ENCODE measurements at places on chromosomes 6 and 20.

DNA sequence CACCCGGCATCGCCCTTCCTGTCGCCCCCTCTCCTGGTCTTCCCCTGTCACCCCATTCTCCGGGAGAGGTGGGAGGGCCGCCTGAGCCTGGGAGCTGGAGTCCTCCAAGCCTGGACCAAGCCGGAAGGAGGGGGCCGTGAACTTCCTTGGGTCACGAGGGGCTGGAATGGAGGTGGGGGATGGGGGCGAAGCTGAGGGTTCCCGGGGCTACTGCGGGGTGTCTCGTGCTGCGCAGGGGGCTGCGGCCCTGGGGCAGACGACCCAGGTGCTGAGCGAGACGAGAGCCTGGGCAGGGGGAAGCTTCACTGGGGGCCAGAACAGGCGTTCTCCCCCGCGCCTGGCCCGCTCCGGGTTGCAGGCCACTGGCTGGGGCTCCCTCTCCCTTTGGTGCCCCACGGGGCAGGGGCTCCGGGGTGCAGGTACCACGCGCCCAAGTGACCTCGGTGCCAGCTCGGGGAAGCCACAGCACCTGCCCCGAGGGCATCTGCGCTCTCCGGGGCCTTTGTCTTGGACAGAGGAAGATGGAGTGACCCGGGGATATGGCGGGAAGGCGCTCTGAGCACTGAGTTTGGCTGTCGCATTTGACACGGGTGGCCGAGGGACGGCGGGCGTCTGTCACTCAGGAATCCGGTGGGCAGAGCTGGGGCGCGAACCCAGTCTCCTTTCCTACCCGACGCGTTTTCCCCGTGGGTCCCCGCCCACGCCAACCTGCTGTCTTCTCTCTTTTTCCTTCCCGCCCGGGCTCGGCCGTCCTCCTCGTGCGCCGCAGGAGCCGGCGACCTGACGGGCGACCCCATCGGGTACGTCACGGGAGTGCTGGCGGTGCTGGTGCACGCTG is 1.2 kb downstream of the SLC35D3 start:
- DNase-seq: no peak

DNA sequence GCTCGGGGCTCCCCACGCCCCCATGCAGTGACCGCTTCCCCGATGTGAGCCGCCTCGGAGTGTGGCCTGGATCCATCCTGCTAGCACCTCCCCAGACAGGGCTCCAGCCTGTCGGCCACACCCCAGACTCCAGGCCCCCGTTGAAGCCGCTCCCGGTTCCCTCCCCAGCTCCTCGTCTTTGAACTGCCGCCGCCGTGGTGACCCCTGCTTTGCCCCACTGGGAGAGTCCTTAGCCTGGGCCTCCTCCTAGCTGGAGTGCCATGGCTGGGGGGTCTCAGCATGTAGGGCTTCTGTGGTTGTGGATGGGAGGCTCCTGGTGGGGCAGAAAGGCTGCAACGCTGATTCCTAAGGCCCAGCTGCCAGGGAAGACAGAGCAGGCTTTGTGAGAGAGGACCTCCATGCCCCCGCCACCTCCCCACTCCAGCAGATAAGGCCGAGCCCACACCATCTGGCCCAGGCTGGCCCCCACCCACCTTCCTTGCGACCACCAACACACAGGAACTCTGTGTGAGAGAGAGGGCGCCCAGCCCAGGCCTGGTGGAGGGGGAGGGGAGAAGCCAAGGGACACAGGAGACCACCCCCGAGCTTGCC is 11.4 kb downstream of the FOXS1 start:
- no peak for DNase-seq

- no peak for DNase-seq
Observed at GRCh38 chr6:3228771-3229565, 1.5 kb upstream of the TUBB2B start.

DNA sequence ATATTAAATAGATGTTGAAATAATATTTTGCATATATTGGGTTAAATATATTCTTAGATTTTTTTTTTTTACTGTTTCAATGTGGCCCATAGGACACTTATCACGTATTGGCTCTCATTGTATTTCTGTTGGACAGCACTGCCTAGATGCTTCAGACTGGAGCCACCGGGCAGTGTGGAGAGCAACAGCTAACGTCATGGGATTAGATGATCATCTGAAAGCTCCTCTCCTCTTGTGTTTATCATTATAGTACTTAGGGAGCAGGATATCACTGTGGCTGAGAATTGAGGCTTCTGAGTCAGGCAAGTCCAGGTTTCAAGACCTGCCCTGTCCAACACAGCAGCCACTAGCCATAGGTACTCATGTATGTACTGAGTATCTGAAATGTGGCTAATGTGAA is 87.4 kb downstream of the ZHX3 start:
- no peak for DNase-seq

DNA sequence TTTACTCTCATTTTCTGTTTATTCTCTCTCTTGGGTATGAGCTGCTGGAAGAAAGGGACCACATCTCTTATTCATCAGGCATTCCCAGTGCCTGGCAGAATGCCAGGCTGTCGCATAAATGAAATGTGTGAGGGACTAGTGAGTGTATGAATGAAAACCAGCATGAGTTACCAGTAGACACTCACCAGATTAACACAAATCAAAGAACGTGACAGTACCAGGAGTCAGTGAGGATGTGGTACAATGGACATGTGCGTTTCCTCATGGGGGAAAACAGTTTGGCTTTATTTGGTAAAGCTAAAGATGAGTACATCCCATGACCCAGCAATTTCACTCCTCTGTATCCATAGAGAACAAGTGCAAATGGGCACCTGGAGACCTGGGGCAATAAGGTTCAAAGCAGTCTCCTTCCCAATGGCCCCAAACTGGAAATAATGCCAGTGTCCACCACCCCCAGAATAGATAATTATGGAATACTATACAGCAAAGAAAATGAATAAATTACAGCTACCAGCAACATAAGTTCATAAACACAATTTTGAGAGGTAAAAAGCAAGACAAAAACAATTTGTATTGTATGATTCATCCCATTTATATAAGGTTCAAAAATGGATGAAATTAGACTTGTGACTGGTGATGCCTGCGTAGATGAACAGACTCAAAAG is 93.3 kb downstream of the CDH22 start:
- no peak for DNase-seq

- no peak for DNase-seq
Observed at GRCh38 chr6:137798261-137798660, 68.8 kb upstream of the TNFAIP3 start.

DNA sequence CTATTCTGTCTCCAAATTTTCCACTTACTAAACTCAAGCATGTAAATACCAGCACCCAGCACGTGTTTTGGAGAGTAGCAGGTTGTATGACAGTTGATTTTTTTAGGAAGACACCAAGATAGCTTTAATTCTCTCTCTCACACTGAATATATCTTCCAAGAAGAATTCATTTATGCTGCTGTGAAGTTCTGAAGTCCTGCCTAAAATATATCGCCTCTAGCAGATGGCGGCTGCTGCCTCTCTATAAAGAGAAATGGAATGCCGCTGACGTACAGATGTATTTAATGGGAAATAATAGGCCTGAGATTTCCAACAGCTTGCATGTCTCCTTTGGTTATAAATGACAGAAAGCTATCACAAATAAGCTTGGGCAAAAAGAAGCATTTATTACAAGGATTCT is 74.7 kb downstream of the PFDN4 start:
- DNase-seq: no peak

GRCh38 chr6:152705327-152705726 is 7.6 kb downstream of the MYCT1 start:
- no peak for DNase-seq

- DNase-seq: no peak
Observed at GRCh38 chr20:10557685-10558084, 116.1 kb downstream of the JAG1 start.

- no peak for DNase-seq
Observed at GRCh38 chr6:96907498-96907897, 9.8 kb upstream of the NDUFAF4 start.

DNA sequence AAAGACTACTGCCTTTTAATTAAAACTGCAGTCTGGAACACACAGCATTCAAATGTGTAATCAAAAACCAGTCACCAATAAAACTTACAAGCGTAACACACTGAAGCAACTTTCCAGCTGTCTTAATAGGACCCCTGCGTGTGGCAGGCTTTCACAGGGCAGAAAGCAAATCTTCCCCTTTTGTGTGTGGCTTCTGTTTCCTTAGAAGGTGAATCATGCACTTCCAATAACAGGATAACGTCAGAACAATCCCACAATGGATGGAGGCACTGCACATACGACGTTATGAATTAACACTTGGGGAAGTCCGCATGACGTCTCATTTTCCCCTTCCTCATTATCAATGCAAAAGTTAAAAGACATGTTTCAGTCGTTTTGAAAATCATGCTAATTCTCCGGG is 44.8 kb downstream of the INSM1 start:
- DNase-seq: no peak

DNA sequence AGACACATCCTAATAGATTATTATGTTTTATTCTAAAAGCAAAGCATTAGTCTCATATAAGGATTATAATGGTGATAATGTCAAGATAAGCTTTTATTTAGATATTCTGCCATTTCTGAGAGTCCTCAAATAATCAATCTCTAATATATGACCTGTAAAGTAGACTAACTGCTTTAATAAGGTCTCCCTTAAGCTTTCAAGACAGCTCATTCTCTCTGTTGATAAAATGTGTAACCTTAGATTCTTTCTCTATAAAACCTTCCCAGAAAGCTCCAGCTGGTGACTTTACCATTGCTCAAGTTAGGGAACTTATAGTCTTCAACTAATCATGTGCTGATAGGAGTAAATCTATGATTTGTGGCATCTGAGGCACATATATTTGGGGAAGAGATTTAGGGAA is 457.8 kb downstream of the MEI4 start:
- no peak for DNase-seq

- no peak for DNase-seq
Observed at GRCh38 chr6:29916741-29917140, 25.6 kb upstream of the HLA-A start.

DNA sequence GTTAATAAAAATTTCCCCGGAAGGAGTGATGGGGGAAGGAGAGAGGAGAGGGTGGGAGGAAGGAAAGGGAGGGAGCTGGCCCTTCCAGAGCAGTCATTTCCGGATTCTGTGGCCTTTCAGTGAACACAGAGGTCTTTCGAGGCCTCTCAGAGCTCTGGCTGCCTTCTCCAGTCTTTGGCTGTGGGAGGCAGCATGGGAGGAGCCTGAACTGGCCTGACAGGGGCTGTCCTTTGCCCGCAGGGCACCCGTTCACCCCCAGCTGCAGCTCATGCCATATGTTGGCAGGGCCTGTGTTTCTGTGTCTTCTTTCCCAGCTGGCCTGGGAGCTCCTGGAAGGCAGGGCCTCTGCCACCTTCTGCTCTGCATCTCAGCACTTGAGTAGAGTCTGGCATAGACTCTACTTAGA is 95.5 kb downstream of the PPP1R14C start:
- DNase-seq: no peak

- no peak for DNase-seq
Observed at GRCh38 chr6:83124553-83124952, 57.1 kb downstream of the DOP1A start.

DNA sequence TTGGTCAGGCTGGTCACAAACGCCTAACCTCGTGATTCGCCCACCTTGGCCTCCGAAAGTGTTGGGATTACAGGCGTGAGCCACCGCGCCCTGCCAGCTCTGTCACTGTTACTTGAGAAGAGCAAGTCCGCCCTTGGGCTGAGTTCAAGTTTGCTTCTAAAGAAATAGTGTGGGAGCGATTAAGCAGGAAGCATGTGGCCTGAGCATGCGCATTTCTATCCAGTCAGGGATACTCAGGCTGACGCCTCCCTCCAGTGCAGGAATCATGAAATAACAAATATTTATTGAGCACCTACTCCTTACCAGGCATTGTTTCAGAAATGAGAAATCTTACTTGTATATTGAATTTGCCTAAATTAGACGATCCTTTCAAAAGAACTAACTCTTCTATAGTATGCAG is 166.2 kb downstream of the EDN1 start:
- no peak for DNase-seq

GRCh38 chr20:22663528-22664025 is 79.2 kb upstream of the FOXA2 start:
- DNase-seq: no peak

- DNase-seq: no peak
Observed at GRCh38 chr20:33076662-33077372, 2.6 kb upstream of the BPIFB4 start.

- DNase-seq: no peak
Observed at GRCh38 chr6:12383448-12383847, 93.3 kb downstream of the EDN1 start.

GRCh38 chr20:1281279-1282057 is 15.4 kb downstream of the SNPH start:
- no peak for DNase-seq

DNA sequence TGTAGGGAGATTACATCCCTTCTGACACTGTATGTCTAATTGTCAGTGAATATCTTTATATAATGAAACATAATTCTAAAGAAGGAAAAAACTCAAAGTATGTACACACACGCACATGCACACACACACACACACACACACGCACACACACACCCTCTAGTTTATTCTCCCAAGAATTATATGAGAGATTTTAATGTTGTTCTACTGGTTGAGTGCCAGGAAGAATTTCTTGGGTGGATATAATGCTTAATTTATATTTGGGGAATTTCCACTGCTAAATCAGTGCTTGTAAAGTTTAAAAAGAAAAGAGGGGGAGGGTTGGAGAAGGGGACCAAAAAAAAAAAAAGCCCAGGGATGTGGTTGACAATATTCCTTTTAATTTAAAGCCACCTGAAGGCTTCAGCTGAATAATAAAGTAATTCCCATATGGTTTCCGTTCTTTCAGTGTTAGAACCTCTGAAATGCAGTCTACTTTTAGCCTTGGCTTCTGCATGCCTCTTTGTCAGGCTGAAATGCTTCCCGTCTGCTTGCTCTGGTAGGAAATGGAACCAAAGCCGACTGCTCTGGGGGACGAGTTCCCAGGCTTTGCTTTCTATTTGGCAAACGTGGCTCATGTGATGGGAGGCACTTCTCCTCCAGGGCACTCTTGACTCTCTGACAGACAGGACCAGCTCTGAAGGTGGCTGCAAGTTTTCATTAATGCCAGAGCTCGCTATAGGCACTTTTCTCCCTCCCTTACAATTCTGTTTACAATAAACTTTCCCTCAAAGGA is 225.4 kb downstream of the PRL start:
- no peak for DNase-seq

DNA sequence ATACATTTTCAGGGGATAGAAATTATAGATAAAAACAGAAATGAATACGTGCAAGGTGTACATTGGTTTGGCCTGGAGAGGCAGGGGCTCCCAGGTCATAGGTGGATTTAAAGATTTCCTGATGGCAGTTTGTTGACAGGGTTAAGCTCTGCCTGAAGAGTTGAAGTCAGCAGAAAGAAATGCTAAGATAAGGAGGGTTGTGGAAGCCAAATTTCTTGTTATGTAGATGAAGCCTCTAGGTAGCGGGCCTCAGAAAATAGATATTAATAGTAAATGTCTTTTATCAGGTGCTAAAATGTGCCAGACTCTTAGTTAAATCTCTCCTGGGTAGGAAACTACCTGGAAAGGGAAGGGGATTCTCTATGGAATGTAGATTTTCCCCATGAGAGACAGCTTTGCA is 188.8 kb downstream of the CDH26 start:
- DNase-seq: no peak

DNA sequence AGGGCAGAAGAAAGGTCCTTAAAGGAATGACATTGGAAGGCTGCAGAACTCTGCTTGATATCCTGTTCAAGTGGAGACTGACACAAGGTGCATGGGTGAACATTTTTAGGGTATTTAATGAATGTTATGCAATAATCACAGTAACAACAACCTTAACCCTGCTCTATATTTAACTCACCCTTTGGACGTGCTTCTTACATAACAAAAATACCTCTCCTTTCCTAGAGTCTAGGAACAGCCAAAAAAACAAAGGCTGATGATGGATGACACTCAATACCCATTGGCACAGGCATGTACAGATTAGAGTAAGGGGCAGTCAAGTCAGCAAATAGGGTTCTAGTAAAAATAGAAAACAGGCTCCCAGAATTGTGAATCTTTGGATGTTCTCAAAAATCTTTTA is 30.6 kb downstream of the ROS1 start:
- no peak for DNase-seq
